ENCODE measurements at places on chromosomes 7 and 10. TPM values are rescaled to one million over a fixed set of nuclear protein-coding genes. Genes with fewer than 3 reads are reported as not detected.

DNA sequence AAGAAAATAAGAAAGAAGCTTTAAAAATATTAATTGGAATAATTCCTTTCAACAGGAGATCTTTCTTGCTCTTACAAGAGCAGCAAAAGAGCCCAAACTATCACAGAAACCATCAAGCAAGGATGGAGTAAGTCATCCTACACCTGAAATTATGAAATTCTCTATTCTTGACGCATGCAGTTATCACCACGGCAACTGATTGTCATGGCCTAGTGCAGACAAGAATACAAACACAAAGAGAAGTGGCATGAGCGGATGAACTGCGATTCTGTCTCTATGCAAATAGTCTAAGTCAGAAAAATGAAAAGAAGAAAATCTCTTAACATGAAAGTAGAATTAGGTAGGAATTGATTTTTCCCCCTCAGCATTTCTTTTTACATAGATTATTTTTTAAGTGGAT lies 54.8 kb upstream of the SLC35B4 start:
- no peaks in the 10 kb centered on the region for H3K4me1 ChIP-seq
- no peak for DNase-seq
- no peak overlapping the region for H3K4me3 ChIP-seq
- no peak overlapping the region for H3K27ac ChIP-seq
- H3K36me3 ChIP-seq: no peaks in the 10 kb centered on the region
- peaks cover 16% of the 10 kb centered on the region for H3K27me3 ChIP-seq

GRCh38 chr7:144378651-144379050 lies 23.4 kb downstream of the ARHGEF5 start:
- no peaks in the 10 kb centered on the region for H3K27me3 ChIP-seq
- no peak overlapping the region for H3K27ac ChIP-seq
- H3K36me3 ChIP-seq: peaks cover 10% of the 10 kb centered on the region
- no peaks in the 10 kb centered on the region for H3K4me1 ChIP-seq

The LEP gene
- not detected for total RNA-seq

DNA sequence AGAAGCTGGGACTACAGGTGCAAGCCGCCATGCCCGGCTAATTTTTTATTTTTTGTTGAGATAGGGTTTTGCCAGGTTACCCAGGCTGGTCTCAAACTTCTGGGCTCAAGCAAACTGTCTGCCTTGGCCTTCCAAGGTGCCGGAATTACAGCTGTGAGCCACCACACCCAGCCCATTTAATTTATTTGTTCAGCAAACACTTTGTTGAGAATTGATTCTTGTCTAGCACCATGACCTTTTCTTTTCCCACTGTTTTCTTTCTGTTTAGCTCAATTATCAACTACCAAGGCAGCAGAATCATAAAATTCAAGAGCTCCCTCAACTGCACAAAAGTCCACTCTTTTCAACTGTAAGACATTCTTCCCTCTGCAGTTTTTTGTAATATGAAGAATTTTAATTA lies 47.8 kb upstream of the PARD3 start:
- H3K27me3 ChIP-seq: no peaks in the 10 kb centered on the region

GRCh38 chr7:157465891-157466866 lies 129.4 kb downstream of the DNAJB6 start:
- H3K27ac ChIP-seq: peak overlapping the region; percentile 57
- DNase-seq: no peak
- H3K27me3 ChIP-seq: peaks cover 11% of the 10 kb centered on the region
- peaks cover 21% of the 10 kb centered on the region for H3K4me1 ChIP-seq

All from activated CD4-positive, alpha-beta T cell treated with anti-CD3 and anti-CD28 coated beads, Interleukin-2, amount 10 ng/mL, durations not matched to agents 7 days and 5 days (primary cell).